ENCODE measurements at places on chromosomes 5 and 9.

GRCh38 chr5:158084292-158084691 is 225.3 kb upstream of the CLINT1 start:
- no peak for DNase-seq

GRCh38 chr9:123753669-123754258 is 176.2 kb downstream of the DENND1A start:
- no peak for DNase-seq

DNA sequence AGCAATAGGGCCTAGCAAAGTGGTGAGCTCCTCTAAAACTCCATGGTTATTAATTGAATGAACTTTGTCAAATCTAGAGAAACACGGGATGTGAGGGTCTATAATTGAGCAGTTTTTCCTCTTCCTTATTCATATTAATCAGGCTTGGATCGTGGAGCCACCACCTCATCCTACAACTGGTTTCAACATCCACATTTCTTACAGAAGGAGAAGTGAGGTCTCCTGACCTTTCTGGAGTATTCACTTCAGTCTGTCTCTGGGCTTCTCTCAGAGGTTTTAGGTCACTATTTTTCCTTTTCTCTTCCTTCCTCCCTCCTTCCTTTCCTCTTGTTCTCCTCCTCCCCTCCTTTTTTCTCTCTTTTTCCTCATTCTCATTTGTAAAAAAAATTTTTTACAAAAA is 177.3 kb upstream of the ACTBL2 start:
- DNase-seq = no peak

GRCh38 chr9:127149463-127150390 is 27.3 kb upstream of the ANGPTL2 start:
- no peak for DNase-seq

DNA sequence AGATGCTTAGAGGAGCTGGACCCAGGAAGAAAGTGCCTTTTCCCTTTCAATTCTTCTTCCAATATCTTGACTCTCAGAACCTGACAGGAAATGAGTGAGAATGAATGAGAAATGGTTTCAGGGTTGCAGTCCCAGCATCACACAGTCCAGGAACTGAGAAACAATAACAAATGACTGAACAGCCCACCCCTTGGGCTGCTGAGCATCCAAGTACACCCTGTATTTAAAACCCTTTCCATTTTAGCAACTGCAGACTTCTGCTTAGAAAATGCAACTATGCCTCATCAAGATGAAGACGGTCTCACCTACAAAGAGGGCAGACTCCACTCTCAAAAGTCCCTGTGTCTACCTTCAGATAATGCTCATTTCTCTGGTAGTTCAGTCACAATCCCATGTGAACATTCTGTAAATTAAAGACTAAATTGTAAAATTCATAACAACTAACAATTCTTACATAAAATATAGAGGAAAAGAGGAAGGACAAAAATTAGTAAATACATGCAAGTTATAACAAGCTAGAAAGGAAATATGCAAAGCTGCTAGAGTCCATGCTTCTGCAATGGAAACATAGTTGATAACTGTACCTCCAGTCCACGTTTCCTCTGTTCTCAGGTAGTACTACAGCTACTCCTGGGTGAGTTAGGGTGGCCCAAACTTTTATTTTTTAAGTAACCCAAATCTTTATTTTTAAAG is 316.5 kb downstream of the ICE1 start:
- no peak for DNase-seq

- DNase-seq = no peak
Measured at GRCh38 chr5:86354664-86355063, 263.1 kb upstream of the COX7C start.

- DNase-seq = no peak
Measured at GRCh38 chr9:108476574-108476973, 379.2 kb downstream of the ACTL7B start.

DNA sequence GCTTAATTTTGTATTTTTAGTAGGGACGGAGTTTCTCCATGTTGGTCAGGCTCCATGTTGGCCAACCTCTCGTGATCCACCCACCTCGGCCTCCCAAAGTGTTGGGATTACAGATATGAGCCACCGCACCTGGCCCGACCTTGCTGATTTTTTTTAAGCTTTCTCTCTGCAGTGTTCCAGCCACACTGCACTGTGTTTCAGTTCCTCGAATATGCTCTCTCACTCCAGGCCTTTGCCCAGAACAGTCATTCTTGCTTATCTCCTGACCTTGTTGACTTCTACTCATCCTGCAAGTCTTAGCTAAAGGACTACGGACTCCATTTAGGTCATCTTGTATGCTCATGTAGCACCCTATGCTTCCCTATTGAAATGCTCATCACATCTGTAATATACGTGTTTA is 3.3 kb downstream of the SNAPC3 start:
- no peak for DNase-seq

GRCh38 chr9:129650680-129651235 is 8.8 kb upstream of the ASB6 start:
- DNase-seq = no peak

GRCh38 chr9:77018969-77019235 is 553 bp upstream of the FOXB2 start:
- no peak for DNase-seq

DNA sequence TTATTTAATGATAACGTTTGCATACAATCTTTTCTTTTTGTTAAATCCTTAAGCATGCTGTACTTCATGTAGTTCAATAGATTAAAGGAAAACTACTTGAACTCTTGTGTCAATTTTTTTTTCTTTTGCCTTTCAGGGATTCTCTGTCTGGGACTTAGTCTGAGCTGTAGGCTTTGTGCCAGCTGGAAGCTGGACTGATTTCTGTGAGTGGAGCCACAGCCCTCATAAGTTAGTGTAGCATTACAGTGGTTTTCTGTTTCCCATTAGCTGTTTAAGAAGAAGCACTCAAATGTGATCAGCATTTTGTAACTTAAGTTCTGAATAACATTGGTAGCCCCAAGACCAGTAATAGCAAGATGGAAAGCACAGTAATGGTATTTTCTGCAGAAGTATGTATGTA is 330.6 kb upstream of the MEF2C start:
- no peak for DNase-seq

GRCh38 chr5:141852448-141852847 is 25.8 kb downstream of the PCDH1 start:
- DNase-seq = no peak

DNA sequence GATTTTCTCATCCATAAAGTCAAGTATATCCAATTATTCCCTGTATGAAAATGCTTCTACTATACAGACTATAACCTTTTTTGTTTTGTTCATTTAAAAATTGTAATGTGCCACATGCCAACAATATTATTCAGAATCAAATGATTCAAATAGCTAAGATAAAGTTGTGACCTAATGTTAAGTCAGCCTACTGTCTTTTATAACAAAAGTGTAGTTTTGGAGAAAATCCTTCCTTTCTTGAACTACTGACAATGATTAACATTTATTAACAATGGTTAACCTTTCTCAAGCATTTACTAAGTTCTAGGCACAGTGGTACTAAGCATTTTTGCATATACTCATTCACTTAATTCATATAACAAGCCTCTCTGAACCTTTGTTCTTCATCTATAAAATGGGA is 25.0 kb downstream of the CSF2 start:
- DNase-seq = no peak

GRCh38 chr5:10304932-10305331 is 2.8 kb downstream of the CMBL start:
- no peak for DNase-seq

DNA sequence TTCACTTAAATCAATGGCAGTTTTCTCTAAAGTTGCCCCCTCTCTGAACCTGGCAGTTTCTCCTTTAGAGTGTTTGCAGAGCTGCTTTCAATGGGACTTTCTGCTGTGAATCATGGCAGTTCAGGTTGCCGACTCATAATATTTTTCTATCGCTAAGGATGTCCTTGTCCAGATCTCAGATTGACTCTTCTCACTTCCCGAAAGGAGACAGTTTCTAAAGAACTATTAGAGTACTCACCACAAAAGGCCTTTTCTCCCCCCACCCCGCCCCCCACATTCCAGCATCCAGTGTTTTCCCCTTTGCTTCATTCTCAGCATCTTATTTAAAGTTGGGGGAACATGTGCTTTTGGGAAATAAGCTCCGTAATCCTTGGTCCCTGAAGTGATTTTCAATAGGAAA is 443.5 kb upstream of the KLF4 start:
- DNase-seq = no peak

DNA sequence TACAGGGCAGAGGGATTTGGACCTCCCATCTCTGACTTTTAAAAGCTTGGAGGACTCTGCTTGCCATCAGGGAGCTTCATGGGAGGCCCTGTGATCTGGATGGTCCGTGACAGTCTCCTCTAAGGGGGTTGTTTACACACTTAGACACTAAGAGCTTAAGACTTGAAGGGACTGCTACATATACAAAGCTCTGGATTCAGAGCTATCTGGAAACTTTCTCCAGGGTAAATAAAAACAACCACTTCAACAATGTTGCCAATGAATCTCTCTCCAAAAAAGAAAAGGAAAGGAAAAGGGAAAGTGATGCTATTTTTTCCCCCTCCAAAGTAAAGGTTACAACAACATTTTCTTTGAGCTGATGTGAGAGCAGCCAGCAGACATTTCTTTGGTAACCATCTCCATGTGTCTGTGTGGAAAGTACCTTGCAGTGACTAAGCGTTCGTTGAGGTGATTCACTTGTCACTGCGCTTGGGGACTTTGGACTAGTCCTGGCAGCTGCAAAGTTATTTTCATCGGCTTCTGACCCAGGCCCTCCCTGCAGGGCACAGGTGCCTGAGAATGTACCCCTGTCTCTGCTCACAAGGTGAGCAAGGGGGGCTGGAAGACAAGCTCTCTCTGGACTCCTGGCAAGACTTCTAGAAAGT is 262.1 kb upstream of the KLF4 start:
- no peak for DNase-seq

GRCh38 chr5:107542428-107542827 is 128.3 kb downstream of the EFNA5 start:
- no peak for DNase-seq

GRCh38 chr5:68711293-68712200 is 382.3 kb upstream of the SLC30A5 start:
- DNase-seq = no peak

All from T-helper 1 cell (primary cell).